Glomerular endothelial cell (primary cell): ENCODE measurements at places on chromosomes 2 and 18.

DNA sequence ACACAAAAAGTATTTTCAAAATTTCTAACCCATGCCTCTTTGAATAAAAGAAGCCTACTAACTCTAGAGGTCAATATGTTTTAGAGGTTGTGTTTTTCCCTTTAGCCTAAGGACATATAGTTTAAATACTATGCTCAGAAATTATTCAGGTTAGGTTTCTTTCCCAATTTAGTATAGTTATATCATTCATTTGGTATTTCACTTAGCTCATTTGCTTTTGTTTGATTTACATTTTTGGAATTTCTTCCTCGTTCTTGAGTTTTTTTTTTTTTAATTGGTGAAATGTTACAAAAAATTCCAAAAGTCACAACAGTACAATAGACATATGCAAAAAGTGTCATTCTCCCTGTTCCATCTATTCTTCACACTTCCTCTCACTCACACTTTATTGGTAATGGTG lies 371.3 kb upstream of the TNP1 start:
- no peak for DNase-seq

DNA sequence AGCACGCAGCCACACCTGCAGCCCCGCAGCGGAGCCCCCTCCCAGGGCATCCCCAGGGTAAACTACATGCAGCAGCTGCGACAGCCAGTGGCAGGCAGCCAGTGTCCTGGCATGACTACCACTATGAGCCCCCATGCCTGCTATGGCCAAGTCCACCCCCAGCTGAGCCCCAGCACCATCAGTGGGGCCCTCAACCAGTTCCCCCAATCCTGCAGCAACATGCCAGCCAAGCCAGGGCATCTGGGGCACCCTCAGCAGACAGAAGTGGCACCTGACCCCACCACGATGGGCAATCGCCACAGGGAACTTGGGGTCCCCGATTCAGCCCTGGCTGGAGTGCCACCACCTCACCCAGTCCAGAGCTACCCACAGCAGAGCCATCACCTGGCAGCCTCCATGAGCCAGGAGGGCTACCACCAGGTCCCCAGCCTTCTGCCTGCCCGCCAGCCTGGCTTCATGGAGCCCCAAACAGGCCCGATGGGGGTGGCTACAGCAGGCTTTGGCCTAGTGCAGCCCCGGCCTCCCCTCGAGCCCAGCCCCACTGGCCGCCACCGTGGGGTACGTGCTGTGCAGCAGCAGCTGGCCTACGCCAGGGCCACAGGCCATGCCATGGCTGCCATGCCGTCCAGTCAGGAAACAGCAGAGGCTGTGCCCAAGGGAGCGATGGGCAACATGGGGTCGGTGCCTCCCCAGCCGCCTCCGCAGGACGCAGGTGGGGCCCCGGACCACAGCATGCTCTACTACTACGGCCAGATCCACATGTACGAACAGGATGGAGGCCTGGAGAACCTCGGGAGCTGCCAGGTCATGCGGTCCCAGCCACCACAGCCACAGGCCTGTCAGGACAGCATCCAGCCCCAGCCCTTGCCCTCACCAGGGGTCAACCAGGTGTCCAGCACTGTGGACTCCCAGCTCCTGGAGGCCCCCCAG lies 254.1 kb downstream of the GLI2 start:
- no peak for DNase-seq

- DNase-seq: no peak
Measured at GRCh38 chr2:79612999-79613398, 100.1 kb downstream of the CTNNA2 start.

DNA sequence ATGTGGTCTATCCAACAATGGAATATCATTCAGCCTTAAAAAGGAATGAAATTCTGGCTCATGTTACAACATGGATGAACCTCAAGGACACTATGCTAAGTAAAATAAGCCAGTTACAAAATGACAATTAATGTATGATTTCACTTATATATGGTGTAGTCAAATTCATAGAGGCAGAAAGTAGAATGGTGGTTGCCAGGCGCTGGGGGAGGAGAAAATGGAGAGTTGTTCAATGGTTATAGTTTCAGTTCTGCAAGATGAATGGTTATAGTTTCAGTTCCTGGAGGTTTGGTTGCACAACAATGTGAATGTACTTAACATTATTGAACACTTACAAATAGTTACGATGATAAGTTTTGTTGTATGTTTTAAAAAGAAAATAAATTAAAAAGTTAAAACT lies 79.2 kb upstream of the IL1R2 start:
- no peak for DNase-seq

DNA sequence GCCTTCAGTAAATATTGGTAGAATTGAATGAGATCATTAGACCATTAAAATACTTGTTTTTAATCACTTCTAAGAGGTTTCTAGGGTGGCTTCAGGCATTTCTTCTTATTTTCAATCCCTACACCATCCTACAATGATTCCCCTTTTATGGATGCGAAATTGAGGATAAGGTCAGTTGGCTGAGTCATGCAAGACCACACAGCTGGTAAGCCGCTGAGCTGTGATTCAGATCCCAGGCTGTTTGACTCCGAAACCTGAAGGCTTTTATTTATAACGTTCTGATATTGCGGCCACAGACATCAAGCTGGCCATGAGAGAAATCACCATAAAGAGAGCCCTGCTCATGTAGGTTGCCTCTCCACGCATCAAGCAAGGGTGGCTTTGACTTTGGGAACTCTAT lies 133.4 kb downstream of the VAPA start:
- no peak for DNase-seq

GRCh38 chr2:148604927-148605326 lies 39.6 kb upstream of the EPC2 start:
- no peak for DNase-seq

- DNase-seq: no peak
Measured at GRCh38 chr2:185145316-185146121, 547.2 kb downstream of the ZNF804A start.

DNA sequence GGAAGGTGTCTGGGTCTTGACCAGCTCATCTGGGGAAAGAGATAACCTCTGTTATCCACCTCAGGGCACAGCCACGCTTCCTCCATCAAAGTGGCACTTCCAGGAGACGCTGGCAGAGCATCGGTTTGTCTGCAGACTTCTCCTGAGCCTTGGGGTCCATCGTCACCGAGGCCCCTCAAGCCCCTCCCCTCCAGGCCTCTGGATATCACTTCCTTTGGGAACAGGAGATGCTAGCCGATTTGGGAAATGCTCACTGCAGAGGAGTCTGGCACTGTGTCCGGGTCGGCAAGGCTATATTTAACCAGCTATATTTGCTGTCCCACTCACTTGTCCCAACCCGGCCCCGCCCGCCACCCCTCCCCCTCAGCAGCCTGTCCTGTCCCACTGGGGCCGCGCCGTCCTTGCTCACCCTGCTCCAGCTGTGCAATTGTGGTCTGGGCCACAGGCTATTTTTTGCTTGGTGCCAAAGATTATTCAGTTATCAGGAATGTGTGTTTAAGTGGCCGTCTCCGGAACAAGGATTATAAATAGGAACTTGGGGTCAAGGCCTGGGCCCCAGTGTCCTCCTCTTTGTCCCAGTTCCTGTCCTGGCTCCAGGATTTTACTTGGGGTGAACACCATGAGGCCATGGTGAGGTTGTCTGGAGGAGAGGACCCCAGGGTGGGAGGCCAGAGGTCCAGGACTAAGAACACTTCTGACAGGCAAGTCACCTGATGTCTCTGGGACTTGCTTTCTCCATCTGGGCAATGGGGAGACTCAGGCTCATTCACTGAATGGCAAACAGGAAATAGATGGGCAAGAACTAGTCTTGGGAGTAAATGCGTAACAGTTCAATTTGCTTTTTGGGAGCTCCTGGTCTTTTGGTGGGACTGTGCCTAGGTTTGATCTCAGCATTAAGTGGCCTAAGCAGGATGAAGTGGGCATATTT lies 263.6 kb downstream of the DYSF start:
- DNase-seq: peak; percentile 9

DNA sequence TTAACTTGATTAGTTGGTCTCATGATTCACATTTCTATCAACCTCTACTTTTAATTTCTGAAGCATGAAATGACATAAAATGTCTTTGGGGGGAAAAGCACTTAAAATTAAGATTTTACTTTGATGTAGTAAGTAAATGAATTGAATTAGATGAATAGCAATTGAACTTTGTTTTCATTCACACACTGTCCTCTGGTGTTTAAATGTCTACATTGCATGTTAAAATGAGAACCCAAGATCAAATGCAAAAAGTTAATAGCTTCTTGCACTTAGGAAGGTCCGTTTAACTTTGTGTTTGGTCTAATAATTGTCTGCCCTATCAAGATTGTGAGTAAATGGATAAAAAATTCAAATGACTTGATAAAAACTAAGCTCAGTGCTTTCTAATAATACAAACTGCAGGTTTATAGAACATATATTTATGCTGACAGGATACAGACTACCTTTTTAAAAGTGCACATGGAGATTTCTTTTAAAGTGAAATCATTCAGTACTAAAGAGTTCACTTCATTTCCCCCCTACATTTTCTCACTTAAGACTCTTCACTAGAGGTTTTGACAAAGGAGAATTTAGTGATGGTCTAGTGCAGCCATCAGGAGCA lies 156.2 kb upstream of the NABP1 start:
- peak; percentile 34 for DNase-seq

- DNase-seq: no peak
Measured at GRCh38 chr2:226703514-226703913, 96.1 kb downstream of the IRS1 start.

GRCh38 chr2:30758191-30758651 lies 49.0 kb downstream of the CAPN13 start:
- no peak for DNase-seq

GRCh38 chr2:71830497-71831192 lies 317.0 kb downstream of the CYP26B1 start:
- DNase-seq: no peak

DNA sequence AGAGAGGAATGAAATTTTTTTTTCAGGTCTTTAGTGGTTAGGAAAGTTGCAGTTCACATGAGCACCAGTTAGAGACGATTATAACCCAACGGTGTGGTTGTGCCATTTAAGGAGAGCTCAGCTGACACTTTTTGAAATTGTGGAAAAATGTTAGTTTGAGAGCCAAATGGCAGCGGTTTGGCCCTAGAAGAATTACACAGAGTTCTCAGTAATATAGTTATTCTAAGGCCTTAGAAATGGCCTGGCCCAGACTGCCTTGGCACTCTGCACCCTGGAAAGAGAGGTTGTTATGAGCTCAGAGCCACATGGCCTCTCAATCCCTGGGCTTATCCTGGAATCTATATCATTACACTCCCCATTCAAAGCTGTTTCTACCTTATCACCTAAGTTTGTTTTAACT lies 117.4 kb downstream of the RHBDD1 start:
- DNase-seq: no peak

DNA sequence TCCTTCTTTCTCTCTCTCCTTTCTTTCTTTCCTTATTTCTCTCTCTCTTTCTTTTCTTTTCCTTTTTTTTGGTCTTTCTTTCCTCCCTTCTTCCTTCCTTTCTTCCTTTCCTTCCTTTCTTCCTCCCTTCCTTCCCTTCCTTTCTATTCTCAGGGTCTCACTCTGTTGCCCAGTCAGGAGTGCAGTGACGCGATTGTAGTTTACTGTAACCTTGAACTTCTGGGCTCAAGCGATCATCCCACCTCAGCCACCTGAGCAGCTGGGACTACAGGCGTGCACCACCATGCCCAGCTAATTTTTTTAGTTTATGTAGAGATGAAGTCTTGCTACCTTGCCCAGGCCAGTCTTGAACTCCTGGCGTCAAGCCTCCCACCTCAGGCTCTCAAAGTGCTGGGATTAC lies 83.8 kb upstream of the PPM1B start:
- DNase-seq: no peak

- DNase-seq: no peak
Measured at GRCh38 chr18:13610555-13611141, 115.7 kb downstream of the FAM210A start.

DNA sequence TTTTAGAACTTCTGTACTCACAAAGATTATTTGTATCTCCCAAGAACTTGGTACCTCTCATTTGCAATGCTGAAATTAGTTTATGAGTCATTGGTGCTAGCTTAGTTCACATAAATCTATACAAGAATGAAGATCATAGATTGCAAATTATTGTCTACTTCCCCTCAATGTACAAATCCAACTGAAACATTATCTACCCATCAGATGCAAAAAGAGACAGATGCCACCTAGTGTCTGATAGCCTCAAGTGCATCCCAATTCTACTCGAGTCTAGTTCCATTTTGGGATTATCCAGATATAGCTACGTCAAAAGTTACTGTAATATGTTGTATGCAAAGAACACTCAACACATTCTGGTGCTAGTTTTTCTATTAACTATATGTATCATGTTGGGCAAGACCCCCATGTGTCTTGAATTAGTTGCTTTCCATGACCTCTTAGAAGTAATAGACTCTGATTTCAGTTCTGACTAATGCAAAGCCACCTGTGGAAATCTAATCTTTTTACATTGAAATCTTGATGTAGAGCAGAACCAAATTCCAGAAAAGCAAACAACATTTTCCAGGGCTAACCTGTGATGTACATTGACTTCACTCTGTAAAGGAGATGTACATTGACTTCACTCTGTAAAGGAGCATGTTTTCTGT lies 210.0 kb downstream of the RBM43 start:
- DNase-seq: peak; percentile 52

DNA sequence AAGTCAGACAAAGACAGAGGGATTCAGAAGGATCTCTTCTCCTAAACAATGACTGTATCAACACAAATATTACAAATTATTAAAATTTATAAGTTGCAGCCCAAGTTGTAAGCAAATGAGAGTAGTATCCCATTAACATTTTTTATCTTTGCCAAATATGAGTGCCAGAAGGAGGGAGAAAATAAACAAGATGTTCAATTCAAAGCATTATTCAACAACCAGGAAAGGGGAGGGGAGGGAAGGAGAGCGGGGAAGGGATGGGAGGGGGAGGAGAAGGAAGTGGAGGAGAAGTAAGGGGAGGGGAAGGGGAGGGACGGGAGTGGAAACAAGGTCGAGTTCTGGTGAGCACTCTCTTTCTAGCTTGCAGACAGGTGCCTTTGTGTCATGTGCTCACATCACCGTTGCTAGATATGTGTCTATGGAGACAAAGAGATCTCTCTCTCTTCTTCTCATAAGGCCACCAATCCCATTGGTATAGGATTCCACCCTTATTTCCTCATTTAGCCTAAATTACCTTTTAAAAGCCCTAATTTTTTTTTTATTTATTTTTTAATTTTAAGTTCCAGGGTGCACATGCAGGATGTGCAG lies 679.6 kb upstream of the CHAC2 start:
- DNase-seq: no peak

DNA sequence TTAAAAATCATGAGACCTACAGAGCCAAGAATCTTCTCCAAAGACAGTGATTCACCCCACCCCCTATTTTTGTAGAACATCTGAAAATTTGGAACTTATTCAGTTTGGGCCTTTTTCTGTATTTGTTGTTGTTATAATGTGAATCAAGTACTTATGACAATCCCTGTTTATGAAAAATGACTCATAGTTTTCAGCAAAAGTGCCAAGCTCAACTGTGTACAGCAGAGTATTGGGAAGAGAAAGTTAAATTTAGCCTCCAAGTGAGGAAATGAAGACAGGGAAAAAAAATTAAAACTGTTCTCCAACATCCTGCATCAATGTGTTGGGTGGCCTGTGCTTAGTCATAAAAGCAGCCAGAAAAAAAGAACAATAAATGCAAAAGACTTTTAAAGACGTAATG lies 46.2 kb downstream of the LRATD1 start:
- DNase-seq: no peak

GRCh38 chr2:26672112-26672817 lies 20.3 kb upstream of the KCNK3 start:
- no peak for DNase-seq
